ENCODE measurements at places on chromosomes 5 and 9.

DNA sequence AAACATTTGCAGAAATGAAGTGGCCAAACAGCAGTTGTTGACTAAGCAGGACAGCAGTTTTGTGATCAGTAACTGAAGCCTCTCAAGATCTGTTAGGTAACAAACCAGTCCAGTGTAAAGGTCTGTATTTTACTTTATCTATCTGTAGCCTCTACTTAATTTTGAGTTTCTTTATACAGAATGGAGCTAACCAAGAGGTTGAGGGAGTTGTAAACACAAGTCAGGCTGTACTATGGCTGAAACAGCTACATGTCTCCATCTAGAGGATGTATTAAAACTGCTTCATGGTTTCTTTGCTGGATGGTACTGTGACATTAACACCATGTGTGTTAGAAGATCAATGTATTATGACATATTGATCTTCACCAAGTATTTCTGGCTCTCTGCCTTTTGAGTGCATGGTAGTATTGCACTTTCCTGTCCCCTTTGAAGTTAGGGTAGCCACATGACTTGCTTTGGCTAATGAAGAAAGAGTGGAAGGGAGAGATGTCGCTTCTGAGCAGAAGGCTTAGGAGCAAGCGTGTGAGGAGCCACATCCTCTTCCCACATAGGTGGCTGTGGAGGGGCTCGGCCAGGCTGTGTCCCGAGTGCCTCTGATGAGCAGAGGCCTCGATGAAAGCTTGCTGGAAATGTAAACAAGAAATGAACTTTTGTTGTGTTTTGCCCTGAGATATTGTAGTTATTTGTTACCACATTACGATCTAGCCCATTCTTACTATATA is 105.6 kb upstream of the PCA3 start:
- DNase-seq, result no peak

- no peak for DNase-seq
Observed at GRCh38 chr5:172692981-172693380, 51.9 kb downstream of the NEURL1B start.

DNA sequence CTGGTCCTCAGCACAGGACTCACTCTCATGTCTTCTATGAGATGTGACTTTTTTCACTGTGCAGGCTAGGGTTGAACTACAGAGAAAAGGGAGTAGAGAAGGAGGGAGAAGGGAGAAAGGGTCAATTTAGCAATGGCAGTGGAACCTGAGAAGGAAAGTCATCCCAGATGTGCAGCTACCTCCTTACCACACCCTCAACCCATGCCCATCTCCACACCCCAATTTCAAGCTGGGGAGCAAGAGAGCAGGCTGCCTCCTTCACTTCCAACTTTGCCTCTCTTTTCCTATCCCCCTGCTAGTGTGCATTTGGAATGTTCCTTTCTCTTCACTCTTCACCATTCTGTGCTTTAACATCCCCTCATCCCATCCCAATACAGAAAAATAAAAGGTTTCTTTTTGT is 163.5 kb upstream of the MAP3K1 start:
- no peak for DNase-seq

DNA sequence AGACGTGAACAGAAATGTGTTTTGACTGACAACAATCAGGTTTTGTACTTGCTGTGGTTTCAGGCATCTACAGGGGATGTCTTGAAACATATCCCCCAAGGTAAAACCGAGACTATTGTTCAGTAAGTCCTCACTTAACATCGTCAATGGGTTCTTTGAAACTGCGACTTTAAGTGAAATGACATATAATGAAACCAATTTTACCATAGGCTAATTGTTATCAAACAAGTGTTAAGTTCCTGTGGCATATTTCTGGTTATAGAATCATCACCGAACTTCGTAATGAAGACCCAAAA is 16.4 kb upstream of the OMD start:
- DNase-seq, result no peak

DNA sequence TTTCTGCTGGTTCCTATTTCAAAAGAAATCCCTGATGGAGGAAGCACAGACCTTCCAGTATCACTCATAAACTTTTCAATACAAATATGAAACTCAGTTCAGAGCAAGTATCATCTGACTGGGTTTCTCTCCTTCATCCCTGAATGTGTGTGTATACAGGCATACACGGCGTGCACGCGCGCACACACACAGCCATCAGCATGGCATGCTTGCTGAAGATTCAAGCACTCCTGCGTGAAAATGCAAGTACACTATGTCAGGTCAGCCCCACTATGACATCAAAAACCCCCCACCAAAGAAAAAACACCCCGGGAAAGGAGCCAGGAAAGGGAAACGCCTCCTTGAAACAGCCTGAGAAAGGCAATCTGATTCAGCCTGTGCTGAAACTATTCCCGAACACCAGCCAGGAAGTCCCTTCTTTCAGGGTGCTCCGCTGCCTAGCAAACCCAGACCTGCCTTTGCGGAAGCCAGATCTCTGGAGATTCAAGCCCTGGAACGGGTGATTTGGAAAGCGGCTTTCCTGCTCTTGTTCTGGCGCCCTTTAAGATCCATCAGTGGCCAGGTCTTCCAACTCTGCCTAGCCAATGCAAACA is 831 bp downstream of the KLHL3 start:
- no peak for DNase-seq

GRCh38 chr9:81363916-81364480 is 325.3 kb downstream of the TLE1 start:
- no peak for DNase-seq

GRCh38 chr5:83246071-83246470 is 168.7 kb downstream of the XRCC4 start:
- DNase-seq, result no peak
